Pancreas (tissue), 10 donors: ENCODE measurements at places on chromosomes 12 and 14. TPM values are rescaled to one million over a fixed set of nuclear protein-coding genes. Genes with fewer than 3 reads are reported as not detected.

ATP2B1 gene
- polyA plus RNA-seq = 12.9 TPM

GYS2 gene
- not detected for polyA plus RNA-seq

CRIP1 gene
- polyA plus RNA-seq = 71.0 TPM

PPP4R4 gene
- polyA plus RNA-seq = 1.2 TPM

OTOGL gene
- polyA plus RNA-seq = 0.42 TPM

GLIPR1L1 gene
- polyA plus RNA-seq = not detected

MEG3 gene
- polyA plus RNA-seq = 1,023 TPM

GLT8D2 gene
- polyA plus RNA-seq = 2.2 TPM

BEST3 gene
- 1.0 TPM for polyA plus RNA-seq

RGS6 gene
- 0.45 TPM for polyA plus RNA-seq

CPSF2 gene
- 3.8 TPM for polyA plus RNA-seq

RERG gene
- 6.4 TPM for polyA plus RNA-seq

MIP gene
- not detected for polyA plus RNA-seq

TOMM20L gene
- not detected for polyA plus RNA-seq

- DNase-seq = no peak
These were observed 444.3 kb upstream of the RGS6 start for GRCh38 chr14:71487941-71488340.

GRCh38 chr12:90773491-90773890, 181.5 kb downstream of the CCER1 start:
- no peak for DNase-seq

DNA sequence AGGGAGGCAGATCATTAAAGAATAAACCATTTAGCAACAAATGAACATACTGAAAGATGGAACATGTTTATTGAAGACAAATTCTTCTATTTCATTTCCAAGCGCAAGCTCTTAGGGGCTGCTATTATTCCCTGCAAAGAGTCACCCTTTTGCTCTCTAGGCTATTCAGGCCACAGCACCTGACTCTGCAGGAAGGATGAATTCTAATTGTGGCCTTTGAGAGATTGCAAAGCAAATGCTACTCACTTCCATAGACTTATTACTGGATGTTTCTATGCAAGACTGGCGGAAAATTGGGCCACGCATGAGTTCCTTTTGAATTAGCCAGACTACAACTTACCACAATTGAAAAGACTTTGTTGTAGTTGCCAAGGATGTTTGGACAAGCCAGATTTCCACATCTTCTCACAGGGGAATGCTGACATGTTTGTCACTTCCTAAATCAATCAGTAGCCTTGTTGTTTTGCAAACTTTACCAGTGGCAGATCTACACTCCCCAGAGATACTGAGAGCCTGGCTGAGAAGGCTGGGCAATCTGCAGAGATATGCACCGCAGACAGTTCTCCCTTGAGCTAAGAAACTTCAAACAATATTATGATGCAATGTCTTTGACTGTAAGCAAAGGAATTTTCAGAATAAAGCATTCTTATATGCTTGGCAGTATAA, 334.3 kb upstream of the SYT1 start:
- DNase-seq = no peak

- DNase-seq = no peak
These were observed 263.0 kb upstream of the ALG10 start for GRCh38 chr12:33759279-33759678.

GRCh38 chr14:50060871-50061663, 55.3 kb downstream of the VCPKMT start:
- no peak for DNase-seq

DNA sequence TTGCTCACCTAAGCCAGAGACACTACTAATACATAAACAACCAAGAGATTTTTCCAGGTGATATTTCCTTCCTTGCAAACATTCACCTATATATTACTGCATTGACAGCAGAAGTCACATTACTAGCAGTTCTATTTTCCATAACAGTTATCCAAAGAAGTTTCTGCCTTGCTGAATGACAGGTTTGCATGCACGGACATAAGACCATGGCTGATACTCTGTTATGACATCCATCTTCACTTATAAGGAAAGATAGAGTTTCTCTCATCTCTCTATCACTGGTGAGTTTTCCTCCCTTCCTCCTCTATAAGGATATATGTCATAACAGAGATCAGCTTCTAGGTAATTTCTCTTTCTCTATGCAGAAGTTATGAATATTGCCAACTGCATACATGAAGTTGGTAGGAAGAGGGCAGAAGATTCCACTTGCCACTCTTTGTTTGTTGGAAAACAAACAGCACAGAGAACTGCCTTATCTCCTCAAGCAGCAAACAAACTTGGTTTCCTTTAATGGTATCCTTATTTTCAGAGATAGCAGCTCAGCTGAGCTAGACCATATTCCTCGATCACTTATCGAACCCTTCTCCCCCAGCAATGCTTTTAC, 557.0 kb downstream of the VRK1 start:
- no peak for DNase-seq

DNA sequence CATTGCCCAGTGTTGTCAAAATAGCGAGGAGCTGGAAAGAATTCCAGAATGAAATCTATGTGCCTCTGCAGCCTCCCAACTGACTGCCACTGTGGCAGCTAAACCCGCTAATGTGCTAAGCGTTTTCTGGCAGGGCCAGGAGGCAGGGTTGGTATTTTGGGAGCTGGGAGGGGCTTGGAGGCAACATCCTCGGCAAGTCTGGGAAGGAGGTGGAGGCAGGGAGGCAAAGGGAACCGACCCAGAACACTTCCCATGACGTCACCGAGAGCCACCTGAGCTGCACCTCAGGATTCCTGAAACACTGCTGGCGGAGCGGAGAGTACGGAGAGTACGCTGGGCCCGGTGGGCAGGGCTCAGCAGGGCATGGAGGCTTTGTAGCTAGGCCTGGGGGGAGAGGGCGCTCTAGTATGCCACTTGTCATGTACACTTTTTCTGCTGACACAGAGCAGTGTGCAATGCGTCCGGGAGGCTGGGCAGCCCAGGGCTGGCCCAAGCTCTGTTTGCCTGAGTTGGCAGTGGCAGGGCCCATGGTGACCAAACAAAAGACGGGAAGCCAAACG, 81.5 kb downstream of the DPF3 start:
- peak; percentile 16 for DNase-seq

DNA sequence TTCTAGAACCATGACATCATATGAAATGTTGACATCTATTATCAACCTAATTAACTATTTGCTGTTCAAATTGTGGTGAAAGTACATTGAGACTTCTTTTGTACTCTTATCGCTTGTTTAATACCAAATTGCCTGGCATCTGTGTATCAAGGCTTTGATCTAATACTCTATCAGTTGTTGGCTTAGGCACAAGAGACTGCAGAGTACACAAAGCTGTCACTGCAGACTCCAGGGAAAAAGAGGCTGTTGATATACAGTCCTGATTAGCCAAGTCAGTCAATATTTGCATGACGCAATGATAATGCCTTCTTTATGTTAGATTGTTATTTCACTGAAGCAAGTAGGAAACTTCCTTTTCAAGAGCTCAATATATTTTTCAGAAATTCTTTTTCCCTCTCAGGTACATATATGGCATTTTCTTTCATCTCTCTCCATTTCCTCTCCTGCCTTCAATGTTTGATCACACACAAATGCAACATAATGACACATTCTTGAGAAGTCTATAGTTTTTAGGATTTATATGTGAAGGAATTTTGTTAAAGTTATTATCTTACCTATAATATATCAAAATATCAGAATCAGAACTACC, 32.3 kb upstream of the PTCSC3 start:
- DNase-seq = no peak

DNA sequence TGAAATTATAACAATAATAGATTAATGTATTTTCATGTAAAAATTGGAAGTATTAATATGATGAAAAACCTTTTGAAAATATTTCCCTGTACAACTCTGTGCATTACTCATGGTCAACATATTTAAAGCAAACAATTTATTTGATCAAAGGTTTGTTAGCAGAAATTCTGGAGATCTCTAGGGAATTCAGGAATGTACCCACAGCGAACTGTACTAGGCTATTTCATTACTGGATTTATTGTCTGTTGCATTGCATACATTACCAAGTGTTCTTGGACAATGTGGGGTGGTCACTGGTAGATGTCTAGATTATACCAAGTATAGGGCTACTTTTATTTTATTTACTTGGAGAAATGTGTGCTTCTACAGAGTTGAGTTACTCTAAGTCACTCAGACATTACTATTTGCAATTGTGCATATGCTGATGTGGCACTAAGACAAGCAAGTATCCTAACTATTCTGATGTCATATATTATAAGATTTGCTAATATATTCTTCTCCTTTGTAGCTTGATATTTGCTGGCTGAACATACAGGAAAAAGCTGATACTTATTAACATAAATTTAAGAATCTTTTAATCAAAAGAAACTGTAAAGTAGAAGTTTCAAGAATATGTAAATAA, 323.3 kb downstream of the CCER1 start:
- DNase-seq = no peak

- DNase-seq = no peak
These were observed 20.0 kb upstream of the APPL2 start for GRCh38 chr12:105256011-105256410.

- DNase-seq = no peak
These were observed 4.8 kb downstream of the SLC39A2 start for GRCh38 chr14:21003788-21004346.

- DNase-seq = no peak
These were observed 523.7 kb upstream of the FOXG1 start for GRCh38 chr14:28242895-28243294.

- DNase-seq = peak; percentile 93
These were observed 60.9 kb upstream of the FBRSL1 start for GRCh38 chr12:132428936-132429601.

DNA sequence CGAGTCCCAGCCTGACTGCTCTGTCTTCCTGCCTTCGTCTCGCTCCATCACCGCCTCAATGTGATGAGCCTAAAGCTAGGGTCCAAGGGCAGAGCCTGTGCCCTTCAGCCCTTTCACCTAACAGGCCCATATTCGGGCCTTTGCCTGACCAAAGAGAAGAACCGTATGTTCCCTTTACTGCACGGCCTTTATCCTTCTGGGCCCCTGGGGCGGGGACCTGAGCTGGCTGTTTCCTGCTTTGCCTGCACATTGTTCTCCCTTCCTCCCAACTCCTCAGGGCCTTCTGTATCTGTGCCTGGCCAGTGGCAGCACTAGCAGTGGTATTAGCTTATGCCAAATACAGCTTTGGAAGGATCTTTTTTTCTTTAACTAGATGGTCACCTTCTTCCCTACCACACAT, 8.5 kb upstream of the MYL6B start:
- DNase-seq = no peak

DNA sequence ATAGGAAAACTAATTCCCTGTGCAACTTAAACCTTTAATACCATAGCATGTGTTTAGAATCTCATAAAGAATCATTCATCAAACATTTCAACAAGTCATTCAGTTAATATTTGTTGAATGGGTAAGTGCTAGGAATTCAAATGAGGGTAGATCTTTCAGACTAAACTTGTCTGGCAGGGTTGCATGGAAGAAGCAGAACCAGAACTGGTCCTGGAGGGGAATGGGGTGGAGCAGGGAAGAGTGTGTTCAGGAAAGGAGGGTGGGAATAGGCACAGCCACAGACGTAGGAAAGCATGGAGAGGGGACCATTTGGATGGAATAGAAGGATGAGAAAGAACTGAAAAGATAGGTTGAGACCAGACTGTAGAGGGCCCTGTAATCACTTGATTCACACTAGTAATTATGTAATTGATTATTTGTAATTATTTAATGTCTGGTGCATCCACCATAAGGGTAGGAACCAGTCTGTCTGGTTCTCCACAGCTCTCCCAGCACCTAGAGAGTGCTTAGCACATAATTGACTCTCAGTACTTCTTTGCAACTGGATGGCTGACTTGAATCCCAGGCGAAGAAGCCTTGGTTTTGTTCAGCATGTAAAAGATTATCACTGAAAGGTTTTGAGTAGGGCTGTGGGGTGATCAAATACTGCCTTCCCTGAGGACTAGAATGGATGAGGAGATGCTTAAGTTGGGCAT, 3.0 kb upstream of the MAP3K9 start:
- DNase-seq = no peak

DNA sequence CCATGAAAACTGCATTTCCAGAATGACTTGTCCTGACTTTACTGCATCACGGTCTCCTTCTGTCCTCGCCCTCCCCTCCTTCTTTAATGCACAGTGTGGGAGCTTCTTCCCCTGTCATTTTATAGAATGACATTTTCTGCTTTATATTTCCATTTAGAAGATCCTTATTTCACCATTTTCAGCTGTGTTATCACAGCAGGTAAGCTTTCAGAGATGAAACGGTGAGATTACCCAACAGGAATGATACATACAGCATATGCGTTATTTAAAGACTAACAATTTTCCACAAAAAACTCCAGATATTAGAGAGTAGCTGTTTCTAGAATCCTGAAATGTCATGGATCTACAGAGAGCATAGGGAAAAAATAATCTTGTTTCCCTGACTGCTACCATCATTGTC, 27.3 kb upstream of the PZP start:
- no peak for DNase-seq

DNA sequence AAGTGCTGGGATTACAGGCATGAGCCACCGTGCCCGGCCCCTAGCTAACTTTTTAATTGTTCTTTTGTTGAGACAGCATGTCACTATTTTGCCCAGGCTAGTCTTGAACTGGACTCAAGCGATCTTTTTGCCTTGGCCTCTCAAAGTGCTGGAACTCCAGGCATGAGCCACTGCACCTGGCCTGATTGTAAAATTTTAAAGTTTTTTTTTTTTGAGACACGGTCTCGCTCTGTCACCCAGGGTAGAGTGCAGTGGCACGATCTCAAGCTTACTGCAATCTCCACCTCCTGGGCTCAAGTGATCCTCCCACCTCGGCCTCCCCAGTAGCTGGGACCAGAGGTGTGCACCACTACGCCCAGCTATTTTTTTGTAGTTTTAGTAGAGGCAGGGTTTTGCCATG, 79.1 kb upstream of the SINHCAF start:
- no peak for DNase-seq

- DNase-seq = no peak
These were observed 9.8 kb downstream of the BTBD7 start for GRCh38 chr14:93322929-93323599.

DNA sequence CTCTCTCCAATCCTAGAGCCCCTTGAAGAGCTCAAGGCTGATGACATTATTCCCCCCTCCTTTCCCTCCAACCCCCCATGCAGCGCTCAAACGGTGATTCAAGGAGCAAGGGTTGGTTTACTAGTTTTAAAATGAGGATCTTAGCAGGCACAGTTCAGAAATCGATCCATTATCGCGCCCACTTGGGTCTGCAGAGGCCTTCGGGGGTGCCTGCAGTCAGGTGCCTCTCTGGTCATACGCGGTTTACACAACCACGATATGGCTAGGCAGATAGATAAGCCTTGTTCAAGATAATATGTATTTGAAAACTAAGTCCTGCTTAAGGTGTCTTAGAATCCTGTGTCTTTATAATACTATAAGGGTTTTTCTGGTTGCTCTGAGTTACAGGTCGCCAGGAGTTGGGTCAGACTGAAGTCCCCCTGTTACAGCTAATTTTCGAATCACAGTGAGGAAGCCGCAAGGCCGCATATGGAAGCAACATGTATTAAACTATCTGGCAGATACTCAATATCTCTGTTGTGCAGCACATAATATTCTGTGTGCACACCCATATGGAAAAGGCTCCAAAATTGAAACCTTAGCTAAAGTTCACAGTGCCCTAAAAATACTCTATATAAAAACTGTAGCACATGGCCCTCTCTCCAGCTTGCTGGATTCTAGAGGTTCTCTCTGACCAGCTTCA, 10.0 kb downstream of the BHLHE41 start:
- no peak for DNase-seq
